ENCODE measurements at places on chromosomes 11 and 22.
A peak's percentile ranks its signal among the peaks of the same experiment; 100 is the strongest.

DNA sequence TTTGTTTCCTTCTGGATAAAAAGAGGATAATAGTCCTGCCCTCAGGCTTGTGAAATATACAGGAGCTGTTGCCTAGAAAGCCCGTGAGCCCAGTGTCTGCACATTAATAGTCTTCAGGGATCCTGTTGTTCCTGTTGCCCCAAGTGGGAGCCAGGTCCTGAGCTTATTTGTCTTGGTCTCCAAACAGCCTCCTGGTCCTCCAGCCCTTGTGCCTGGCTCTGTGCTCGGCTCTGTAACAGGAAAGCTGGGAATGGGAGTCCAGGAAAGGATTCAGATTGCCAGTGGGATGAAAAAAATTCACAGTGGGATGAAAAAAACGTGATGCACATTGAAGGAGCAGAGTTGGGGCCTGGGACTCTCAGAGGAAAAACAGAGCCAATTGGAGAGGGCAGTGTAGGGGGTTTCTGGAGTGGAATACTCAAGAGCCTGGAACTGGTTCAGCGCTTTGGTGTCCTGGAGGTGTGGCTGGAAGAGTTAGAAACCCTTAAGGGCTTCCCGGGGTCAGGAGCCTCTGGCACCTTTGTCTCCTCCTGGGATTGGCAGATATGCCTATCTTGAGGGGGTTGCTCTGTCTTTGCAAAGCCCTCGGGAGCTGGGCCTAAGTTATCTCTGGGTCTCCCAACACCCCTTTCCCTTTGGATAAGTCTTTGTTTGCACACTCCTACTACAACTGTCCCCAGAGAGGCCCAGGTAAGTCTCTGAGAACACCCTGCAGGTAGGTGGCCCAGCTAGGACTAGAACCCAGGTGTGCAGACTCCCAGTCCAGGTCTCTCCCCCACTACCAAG lies 2.3 kb upstream of the INPPL1 start:
- DNase-seq: no peak

GRCh38 chr11:32830413-32830738 lies 649 bp downstream of the PRRG4 start:
- no peak for DNase-seq

- DNase-seq: no peak
Observed at GRCh38 chr11:61754534-61755482, 2.4 kb downstream of the MYRF start.

GRCh38 chr11:128428935-128429334 lies 158.4 kb downstream of the ETS1 start:
- no peak for DNase-seq

DNA sequence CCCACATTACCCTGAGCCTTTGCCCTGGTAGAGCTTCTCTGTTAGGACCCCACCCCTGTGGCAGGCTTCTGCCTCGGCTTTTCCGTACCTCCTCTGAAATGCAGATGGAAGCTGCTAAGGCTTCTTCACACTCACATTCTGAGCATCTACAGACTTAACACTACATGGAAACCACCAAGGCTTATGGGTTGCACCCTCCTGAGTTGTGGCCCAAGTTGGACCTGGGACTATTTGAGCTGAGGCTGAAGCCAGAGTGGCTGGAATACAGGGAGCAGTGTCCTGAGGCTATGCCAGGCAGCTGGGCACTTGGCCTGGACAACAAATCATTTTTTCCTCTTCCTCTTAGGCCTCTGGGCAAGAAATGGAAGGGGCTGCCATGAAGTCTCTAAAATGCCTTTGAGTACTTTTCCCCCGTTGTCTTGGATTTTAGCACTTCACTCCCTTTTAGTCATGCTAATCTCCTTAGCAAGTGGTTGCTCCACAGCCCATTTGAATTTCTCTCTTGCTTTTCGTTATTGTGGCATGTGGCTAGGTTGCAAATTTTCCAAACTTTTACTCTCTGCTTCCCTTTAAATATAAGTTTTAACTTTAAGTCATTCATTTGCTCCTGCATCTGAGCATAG lies 114.8 kb upstream of the FIBIN start:
- DNase-seq: no peak

DNA sequence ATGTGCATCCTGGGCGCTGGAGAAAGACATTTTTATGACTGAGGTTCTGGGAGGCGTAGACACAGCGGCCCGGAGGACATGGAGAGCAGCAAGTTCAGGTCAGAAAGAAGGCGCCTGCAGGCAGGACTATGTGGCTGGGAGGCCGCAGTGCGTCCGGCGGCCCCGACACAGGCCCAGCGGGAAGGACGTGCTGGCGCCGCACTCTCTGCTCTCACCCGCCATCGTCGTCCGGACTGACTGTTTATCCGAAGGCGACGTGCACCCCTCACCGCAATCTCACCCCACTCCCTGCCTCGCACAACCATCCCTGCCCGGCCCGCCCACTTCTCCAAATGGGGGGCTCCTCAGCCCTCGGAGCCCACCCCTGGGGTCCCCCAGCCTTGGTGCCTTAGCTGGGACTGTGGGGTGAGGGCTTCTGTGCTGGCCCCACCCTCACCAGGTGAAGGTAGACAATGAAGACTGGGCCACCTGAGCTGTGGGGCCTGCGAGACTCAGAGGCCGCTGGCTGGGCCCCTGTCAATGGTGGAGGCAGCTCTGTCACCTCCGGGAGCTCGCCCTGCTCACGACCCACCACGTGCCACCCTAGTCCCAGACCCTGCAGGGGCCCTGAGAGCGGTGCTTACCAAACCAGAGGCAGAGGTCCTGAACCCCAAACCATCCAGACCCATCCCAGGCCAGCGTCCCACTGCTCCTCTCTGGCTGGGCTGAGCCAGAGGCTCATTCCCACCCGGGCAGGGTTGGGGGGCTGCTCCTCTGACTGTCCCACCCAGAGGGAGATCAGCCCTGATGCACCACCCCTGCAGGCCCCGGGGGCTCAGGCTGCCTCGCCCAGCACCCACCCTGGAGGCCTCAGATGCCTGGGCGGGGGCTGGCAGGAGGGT lies 16.2 kb upstream of the MUC5B start:
- no peak for DNase-seq

GRCh38 chr11:47564933-47565339 lies 463 bp upstream of the PTPMT1 start:
- no peak for DNase-seq

DNA sequence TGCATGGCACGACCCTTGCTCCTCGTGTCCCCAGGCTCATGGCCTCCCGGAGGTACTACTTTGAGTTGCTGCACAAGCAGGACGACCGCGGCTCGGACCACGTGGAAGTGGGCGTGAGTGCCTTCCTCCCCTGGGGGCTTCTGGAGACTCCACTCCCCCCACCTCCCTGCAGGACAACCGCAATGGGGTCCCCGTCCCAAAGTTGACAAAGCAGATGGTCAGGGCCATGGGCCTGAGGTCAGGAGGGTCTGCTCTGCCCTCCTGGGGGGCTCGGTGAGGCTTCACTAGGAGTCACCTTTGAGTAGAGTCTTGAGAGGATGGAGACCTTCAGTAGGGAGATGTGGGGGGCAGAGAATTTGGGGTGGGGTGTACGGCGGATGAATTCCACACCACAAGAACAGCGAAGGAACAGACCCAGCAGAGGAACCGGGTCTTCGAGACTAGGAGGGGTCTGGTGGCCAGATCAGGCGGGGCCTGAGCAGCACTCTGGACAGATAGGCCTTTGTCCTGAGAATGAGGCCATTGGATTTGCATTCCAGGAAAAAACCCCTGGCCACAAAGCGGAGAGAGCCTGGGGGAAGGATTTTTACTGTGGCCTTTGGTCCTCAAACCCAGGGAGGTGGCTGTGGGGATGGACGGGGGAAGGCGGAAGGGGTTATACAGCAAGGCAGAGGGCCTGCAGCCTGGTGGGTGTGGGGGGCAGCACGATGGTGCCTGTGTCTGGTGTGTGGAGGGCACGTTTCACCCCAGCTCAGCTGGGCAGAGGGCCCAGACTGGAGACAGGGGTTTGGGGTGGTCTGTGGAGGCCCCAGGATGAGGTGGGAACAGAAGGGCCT lies 4.6 kb downstream of the B4GALNT4 start:
- no peak for DNase-seq

GRCh38 chr11:10622957-10623791 lies 54.7 kb upstream of the LYVE1 start:
- no peak for DNase-seq

DNA sequence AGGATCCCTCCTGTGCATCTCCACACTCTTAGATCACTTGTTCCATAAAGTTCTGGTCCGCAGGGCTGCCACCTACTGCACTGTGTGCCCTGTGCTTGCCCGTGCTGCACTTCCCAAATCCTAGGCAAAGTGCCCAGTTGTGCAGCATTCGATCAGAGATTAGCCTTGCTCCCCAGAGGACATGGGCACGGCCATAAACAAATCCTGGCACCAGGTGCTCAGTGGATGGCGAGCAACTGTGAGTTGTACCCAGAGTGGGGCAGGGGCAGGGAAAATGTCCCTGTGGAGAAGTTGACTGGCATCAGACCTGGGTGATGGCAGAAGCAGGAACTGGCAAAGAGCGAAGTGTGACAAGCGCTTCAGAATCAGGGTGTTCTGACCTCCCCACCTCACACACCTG lies 4.7 kb downstream of the FADS2 start:
- DNase-seq: no peak

- no peak for DNase-seq
Observed at GRCh38 chr11:71432761-71433647, 15.2 kb downstream of the DHCR7 start.

GRCh38 chr22:38066381-38067027 lies 9.3 kb downstream of the PICK1 start:
- DNase-seq: no peak

DNA sequence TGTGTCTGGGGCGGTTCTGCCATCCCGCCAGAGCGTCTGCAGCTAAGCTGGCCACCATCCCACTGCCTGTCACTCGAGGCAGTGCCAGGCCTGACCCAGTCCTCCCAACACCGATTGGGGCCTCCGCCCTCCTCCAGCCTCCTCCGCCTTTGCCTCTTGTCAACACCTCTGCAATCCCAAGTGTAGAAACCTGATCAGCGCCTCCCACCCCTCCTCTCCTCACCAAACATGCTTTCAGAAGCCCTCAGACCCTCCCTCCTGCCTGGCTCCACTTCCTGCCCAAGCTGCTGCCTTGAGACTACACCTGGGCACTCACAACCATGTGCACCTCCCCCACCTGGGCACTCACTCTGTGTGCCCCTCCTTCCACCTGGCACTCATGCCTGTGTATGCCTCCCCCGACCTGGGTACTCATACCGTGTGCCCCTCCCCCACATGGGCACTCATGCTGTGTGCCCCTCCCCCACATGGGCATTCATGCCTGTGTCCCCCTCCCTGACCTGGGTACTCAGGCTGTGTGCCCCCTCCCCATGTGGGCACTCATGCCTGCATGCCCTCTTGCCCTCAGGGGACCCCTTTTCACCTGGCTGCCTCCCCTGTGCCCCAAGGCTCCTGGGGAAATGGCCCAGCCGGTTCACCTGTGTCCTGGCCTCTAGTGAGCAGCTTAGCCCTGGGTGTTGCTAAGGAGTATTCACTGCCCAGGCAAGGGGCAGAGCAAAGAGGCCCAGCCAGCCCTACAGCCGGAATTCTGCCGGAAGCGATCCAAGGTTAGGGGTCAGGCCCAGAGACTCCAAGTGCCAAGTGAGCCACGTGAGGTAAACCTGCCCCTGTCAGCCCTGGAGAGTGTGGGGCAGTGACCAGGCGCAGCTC lies 5.5 kb upstream of the IFITM10 start:
- DNase-seq: no peak

- DNase-seq: no peak
Observed at GRCh38 chr11:112380464-112380863, 119.8 kb upstream of the PLET1 start.

DNA sequence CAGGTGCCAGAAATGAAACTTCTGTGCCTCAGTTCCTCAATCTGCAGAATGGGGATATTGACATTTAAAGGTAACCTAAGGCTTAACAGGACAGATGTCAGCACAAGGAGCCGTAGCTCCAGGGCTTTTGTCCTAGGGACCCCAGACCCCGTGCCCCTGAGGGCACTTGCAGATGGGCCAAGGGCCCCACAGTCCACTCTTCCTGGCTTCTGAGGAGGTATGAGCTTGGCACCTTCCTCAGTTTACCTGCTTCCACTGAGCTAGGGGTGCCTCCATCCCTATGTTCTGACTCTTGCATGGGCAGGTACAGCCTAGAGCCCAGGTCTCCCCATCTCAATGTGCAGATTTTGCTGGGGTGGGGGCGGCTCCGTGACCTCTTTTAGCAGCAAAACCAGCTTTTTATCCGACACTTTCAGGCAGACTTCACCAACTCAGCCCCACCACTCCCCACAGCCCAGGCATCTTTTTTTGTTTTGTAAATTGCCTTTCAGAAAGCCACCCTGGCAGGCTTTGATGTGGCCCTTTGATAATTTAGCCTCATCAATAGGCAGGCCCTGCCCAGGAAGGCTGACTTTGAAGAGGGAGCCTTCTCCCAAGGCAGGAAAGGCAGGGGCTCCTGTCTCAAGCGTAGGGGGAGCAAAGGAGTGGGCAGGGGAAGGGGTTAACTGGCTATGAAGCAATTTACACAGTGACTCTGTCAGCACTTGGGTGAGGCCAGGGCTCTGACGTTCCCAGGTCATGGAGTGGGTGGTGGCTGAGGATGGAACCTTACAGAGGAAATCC lies 23.7 kb upstream of the FGF3 start:
- DNase-seq: no peak

- no peak for DNase-seq
Observed at GRCh38 chr11:3106736-3107524, 49.7 kb upstream of the CARS1 start.

- DNase-seq: peak; percentile 18
Observed at GRCh38 chr22:26672060-26672471, 14.7 kb downstream of the MIAT start.

GRCh38 chr11:74255741-74256375 lies 55.6 kb downstream of the P4HA3 start:
- DNase-seq: peak; percentile 65

DNA sequence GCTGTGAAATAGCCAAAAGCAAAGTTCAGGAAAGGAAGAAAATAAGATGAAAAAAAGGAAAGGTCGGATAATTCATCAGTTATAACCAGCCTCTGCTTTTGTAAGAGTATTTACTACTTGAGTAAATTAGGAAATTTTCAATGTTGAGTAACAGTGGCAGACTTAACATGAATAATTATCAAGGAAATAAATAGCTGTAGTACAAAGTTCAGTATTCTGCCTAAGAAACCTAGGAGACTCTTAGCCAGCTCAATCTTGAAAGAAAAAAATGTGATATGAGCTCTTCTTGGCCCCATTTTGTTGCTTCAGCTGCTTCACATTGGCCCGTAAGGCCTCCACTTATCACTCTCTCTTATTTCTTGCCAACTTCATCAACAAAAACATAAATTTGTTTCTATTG lies 17.0 kb upstream of the DNAJB7 start:
- no peak for DNase-seq
